ENCODE measurements at places on chromosomes 7 and 10.

DNA sequence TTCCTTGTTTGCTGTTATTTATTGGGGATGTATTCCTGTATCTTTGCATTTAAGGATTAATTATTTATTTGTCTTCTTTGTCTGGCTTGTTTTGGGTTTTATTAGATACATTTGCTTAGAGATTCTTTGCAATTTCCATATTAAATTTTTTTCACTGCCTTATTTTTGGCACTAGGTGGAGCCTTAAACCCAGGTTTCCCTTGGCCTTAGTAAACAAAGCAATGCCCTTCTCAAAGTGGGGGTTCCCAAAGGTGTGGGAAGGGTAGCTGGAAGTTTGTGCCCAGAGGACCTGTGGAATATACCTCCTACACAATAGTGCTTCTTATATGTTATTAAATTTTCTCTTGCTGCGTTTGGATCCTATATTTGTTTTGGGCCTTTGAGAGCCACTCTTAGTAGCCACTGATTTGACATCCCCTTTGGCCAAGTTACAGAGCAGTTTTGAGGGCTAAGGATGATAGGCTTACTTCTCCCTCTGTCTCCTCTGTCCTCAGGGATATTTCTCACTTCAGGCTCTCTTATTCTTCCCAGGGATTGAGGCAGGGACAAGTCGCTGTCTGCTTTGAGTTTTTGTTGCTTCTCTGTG, 162.3 kb downstream of the ITGB1 start:
- peak; percentile 25 for DNase-seq

DNA sequence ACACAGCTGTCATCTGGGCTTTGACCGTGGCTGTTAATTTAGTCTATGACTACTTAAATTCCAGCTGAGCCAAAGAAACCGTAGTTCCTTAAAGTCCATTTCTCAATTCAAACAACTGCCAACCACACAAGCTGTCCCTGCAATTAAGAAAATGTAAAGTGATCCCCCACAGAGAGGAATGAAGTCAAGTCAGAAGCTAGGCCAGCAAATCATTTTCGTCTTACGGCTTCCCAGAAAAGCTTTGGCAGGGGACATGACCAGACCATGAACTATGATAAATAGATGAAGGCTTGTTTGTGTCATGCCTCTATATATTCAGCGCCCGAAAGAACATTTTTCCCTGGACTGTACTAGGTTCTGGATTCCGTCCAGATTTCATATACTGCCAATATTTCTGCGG, 54.6 kb downstream of the HACD1 start:
- peak; percentile 87 for DNase-seq

DNA sequence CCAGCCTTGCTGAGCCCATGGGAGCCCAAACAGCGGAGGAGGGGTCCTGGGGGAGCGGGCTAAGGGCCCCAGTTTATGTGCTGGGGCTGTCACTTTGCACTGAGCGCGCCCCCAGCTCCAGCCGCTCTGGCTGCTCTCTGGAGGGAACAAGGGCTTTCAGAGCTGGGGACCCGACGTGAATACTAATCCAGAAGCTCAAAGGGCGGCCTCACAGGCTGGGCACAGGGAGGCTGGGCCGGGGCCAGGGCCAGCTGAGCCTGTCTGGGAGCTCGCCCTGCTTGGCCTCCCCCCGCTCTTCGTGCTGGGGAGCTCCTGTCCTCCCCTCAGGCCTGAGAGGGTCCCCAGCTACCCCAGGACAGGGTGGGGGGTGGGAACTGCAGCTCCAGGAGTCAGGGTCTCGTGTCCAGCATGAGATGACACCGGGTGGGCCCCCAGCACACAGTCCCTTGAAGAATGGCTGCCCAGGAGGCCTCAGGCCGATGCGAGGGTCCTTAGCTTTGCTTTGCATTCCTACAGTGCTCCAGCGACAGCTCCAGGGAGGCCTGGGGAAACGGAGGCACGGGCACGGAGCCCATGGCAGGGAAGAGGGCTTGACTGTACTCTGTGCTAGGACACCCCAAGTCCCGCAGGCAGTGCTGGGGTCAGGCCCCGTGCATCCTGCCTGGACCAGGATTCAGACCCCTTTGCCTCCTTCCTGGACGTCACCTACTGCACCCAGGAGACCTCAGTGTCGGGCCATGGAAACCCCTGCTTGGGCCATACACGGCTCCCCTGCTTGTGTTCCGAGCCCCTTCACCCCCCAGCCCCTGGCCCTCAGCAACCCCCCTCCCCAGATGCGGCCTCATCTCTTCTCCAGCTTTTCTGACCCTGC, 5.8 kb upstream of the AMZ1 start:
- DNase-seq: no peak

GRCh38 chr7:127251465-127252376, 1.0 kb downstream of the GRM8 start:
- DNase-seq: no peak

- DNase-seq: no peak
Measured at GRCh38 chr10:33566426-33566825, 232.0 kb upstream of the NRP1 start.

- DNase-seq: no peak
Measured at GRCh38 chr7:72476608-72477305, 64.6 kb upstream of the CALN1 start.

DNA sequence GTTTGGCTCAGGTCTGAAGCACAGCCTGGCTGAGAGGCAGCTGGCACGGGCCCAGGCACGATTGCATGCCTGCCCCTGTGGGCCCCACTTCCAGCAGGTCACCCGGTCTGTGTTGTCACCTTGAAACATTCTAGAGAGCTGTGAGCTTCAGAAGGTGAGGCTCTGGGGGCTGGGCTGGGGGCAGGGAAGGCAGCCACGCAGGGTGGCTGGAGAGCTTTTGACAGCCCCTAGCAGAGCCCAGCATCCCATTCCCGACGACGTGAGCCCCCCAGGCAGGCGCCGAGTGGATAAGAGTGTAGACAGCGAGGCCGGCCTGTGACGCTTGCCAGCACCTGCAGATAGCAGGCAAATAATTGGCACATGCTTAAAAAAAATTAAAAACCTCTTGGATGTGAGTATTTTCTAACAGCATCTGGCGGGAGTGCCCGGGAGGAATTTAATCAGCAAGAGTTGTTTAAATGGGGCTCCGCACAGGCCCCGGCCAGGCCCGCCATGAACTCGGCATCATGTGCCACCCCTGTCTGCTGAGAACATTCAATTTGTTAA, 212.0 kb upstream of the TBX20 start:
- no peak for DNase-seq

DNA sequence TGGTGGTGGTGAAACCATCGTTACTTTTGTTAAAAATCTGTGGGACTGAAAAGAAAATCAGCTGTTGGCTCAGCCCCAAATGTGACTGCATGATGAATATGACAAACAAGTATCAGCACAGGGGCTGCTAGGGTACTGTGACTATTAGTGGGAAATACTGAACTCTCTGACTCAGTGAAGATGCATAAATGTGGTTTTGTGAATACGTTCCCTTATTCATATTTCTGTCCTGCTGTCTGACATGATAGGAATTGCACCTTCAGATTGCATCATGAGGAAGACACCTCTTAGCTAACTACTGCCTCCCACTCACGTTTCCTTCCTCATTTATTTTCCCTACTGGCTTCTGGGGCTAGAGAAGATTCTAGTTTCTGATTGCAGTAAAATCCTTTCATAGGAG, 1.4 kb downstream of the CLEC5A start:
- no peak for DNase-seq

DNA sequence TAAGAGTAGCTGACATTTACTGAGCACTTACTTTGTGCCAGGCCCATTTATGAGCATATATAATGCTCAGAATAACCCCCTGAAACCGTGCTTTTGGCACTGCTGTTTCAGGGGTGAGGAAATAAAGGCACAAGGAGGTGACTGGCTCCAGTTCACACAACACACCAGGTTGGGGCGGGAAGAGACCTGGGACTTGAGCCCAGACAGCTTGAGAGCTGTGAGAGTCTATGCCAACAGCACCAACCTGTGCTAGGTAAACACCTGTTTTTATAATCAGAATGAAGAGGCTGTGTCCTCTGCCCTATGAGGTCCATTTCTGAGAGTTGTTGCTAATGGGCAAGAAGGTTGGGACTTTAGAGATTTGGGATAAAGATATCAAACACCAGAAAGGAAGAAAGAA, 8.8 kb upstream of the AZGP1 start:
- no peak for DNase-seq

DNA sequence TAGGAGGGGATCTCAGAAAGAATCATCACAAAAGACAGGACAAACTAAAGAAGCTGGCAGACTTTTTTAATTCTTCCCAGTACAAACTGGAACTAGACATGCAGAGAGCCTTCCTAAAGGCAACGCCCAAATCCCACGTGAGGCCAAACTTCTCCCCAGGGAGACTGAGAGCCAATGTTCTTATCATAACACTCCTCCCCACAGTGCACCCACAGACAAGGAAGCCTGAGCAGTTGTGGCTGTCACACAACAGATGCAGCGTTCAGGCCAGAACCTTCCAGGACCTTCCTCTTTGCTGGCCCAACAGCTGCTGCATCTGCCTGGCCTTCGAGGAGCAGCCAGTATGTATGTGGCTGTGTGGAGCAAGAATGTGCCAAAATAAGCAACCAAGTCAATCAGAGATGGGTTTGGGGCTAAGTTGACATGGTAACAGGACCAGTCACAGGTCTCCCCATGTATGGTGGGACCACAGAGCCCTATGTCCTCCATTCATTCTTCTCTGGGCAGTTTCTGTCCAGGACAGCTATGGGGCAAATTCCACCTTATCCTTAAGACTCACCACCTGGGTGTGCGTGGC, 34.9 kb downstream of the SRPK2 start:
- DNase-seq: peak; percentile 14

- no peak for DNase-seq
Measured at GRCh38 chr7:16278167-16278787, 143.1 kb downstream of the CRPPA start.

GRCh38 chr7:111535142-111535870, 27.0 kb downstream of the IMMP2L start:
- DNase-seq: no peak

DNA sequence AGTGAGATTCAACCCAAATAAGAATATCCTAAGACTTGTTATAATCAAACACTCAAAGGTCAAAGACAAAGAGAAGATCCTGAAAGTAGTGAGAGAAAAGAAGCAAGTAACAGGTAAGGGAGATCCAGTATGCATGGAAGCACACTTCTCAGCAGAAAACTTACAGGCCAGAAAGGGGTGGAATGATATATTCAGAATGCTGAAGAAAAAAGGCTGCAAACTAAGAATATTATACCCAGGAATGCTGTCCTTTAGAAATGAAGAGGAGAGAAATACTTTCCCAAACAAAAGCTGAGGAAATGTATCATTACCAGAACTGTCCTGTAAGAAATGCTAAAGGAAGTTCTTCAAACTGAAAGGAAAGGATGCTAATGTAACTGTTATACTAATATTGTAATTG, 12.6 kb upstream of the ZNF746 start:
- DNase-seq: no peak

- peak; percentile 96 for DNase-seq
Measured at GRCh38 chr7:36658335-36659171, 65.7 kb downstream of the AOAH start.

GRCh38 chr7:123879628-123880027, 34.7 kb downstream of the HYAL4 start:
- no peak for DNase-seq

DNA sequence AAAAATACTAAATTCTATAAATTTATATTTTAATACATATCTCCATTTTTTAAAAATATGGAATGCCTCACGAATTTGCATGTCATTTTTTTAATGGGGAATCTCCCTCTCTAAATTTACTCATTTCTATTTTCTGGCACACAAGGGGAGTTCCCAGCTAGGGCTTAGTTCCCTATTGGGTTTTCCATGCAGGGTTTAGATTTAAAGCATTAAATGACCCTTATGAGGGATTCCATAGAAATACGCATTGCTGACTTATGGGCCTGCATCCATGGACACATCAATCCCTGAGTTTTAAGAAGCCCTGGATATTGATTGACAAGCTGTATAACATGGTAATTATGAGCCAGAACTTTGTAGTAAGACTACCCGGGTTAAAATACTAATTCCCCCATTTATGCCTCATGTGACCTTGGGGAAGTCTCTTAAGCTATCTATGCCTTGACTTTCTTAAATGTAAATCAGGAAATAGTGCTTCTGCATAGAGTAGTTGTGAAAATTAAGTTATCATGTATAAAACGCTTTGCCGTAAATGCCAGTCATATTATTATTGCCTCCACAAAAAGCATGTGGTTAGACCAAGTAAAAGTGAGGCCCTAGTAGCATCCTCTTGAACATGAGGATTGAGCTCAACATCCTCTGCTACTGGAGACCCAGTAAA, 78.8 kb upstream of the ANKRD1 start:
- no peak for DNase-seq

- DNase-seq: peak; percentile 84
Measured at GRCh38 chr7:27196287-27196767, 3.6 kb downstream of the HOXA13 start.

DNA sequence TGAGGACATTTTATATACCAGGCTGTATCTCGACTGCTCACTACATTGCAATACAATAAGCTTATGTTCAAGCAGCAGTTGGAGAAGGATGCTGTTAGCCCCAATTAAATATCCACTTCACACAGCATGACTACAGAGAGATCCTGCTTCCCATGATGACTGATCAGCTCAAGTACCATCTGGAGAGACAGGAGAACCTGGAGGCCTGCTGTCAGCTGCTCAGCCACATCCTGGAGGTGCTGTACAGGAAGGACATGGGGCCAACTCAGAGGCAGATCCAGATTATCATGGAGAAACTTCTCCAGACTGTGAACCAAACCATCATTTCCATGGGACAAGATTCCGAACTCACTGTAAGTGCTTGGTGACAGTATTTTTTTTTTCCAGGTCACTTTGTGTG, 22.5 kb downstream of the RNF133 start:
- DNase-seq: peak; percentile 17

- DNase-seq: peak; percentile 94
Measured at GRCh38 chr7:55552320-55553023, 19.8 kb downstream of the VOPP1 start.

- DNase-seq: no peak
Measured at GRCh38 chr10:88315755-88316154, 267.4 kb downstream of the RNLS start.

GRCh38 chr7:148898845-148899484, 14.9 kb upstream of the EZH2 start:
- no peak for DNase-seq

GRCh38 chr7:105454921-105455320, 66.2 kb upstream of the SRPK2 start:
- DNase-seq: no peak

DNA sequence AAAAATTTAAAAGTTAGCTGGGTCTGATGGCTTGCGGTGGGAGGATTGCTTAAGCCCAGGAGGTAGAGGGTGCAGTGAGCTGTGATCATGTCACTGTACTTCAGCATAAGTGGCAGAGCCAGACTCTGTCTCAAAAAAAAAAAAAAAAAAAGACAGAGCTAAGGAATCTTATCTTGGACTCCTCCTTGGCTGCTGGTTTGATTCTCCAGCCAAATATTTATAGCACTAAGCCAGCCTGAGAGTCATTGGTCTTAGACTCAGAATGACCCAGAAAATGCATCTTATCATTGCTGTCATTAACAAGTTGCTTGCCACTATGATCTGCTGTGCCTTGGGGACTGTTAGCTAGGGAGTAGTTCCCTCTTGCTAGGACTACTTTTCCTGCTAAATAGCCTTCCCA, 164.7 kb downstream of the GNAT3 start:
- no peak for DNase-seq

- DNase-seq: no peak
Measured at GRCh38 chr10:67088036-67088435, 162.2 kb downstream of the LRRTM3 start.
